ENCODE measurements at places on chromosomes 1 and 21.

GRCh38 chr1:222979561-222979960 lies 163.5 kb downstream of the TLR5 start:
- no peak for DNase-seq

DNA sequence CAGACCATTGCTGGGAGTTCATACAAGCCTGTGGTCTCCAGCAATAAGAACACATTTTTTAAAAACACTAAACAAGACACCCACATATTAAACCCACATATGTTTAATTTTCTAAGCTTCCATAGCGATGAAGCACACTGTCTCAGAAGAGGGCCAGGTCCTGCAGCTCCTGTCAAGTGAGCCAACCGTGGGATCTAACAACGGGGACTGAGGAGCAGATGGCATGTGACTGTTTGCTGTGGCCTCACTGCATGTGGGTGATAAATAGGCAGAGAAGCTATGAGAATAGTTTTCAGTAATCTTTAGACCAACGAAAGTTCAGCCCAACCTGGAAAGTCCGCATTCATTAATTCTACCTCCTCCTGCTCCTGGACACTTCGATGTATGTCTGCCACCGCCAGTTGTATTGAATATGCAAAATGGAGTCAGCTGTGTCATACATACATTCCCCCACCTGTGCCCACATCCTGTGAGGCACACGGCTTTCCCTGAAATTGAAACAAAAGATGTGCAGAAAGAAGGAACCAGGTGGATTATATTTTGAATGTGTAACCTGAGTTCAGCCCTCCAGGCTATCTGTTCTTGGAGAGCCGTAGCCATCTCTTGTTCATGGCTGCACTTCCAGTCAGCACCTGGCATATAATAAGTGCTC lies 88.2 kb downstream of the MIS18A start:
- no peak for DNase-seq

DNA sequence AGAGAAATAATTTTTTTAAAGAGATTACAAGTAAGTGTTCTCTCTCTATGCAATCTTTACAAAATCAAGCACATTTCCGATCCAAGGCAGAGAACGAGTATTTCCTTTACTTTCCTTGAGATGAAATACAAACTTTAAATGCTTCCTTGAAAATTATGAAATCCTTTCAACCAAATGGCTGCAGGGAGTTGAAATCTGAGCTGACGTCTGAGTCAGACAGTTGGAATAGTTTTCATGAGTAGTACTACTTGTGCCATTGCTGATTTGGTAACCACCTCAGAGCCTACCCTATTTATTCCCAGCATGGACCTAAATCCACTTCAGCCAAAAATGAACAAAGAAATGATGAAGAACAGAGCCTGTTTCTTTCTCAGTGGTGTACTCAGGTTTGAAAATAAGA lies 183.6 kb downstream of the GIPC2 start:
- DNase-seq = no peak

DNA sequence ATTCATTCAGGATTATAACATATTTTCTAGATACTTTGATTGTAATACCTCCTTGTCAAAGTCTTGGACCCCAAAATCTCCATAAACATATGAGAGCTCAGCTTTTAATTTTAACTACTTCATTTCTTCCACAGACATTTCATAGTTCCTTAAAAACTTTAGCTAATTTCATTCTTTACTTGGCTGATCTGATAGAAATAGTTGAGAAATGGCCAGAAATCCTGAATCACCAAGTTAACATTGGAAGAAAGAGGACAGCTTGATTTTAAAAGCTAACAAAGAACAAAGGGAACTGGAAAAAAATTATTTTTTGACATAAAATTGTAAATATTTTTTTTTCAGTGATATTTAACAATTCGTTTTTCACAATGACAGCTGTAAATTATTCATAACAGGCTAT lies 216.5 kb downstream of the NTNG1 start:
- DNase-seq = no peak

- no peak for DNase-seq
These were observed 8.1 kb upstream of the CENPL start for GRCh38 chr1:173832748-173833147.

DNA sequence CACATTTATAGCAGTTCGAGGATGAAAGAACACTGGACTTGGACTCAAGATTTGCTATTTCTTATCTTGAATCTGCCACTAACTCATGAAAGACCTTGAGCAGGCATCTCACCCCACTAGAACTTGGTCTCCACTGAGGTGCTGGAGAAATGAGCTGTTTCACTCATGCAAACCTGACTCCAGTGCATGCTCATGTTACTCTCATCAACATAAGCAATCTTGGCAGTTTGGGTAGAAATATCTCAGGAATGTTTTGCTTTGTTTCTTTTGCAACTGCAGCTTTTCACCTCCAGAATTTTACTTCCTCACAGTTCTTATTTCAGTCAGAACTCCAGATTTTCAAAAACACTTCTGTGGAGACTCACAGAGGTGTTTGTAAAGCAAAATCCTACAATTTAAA lies 46.2 kb upstream of the DAB1 start:
- no peak for DNase-seq

DNA sequence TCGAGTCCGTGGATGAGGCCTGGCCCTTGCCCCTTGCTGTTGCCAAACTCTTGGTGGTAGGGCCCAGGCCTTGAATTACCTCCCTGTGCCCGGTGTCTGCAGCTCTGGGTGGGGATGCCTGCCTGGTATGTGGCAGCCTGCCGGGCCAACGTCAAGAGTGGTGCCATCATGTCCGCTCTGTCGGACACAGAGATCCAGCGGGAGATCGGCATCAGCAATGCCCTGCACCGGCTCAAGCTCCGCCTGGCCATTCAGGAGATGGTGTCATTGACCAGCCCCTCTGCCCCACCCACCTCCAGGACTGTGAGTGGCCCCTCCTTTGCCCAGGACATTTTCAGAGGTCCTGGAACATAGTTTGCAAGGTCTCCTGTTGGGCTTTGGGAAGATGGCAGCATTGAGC lies 25.7 kb downstream of the MYOG start:
- no peak for DNase-seq

GRCh38 chr21:43676391-43676790 lies 17.0 kb downstream of the RRP1B start:
- DNase-seq = no peak

DNA sequence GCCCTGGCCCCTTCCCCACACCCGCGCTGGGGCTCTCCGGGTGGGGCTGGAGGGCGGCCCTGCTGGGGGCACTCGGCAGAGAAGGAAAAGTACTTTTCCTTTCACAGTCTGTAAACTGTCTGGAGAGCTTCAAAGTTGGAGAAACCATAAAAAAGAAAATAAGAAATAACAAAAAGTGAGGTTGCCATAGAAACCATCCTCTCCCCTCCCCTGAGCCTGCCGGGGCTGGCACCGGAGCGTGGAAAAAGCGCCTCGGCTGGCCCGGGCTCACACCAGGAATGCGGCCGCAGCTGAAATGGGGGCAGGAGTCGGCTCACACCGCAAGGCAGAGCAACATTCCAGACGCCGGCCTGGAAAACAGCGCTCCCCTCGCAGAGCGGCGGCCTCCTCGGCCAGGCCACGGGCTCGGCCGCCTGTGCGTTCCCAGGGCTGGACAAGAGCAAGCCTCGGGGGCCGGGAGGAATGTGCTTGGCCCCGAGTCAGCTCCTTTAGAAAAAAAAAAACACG lies 69.2 kb downstream of the MORN1 start:
- DNase-seq = no peak

DNA sequence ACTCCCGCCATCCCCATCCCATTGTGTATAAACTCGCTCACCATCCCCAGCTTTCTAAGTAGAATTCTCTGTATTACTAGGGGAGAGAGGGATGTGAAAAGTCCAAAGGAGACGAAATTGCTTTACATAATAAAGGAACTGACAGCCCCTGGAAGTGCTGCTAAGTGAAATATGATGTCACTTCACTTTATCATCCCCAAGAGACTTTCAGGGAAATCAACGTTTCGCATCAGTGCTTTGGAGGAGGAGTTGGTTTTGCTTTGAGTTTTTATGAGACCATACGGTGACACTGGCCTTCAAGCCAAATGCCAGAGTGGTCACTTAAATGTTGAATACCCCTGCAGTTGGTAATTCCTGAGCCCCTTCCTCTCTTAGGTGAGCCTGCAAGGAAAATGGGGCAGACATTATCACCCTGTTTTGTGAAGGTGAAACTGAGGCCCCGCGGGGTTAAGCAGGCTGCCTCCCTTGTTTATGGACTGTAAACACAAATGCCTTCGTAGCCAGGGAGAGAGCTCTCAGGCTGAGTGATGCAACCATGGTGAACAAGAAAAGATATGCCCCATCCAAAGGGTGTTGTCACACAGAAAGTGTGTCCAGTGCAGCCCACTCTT lies 58.4 kb upstream of the KAZN start:
- no peak for DNase-seq

DNA sequence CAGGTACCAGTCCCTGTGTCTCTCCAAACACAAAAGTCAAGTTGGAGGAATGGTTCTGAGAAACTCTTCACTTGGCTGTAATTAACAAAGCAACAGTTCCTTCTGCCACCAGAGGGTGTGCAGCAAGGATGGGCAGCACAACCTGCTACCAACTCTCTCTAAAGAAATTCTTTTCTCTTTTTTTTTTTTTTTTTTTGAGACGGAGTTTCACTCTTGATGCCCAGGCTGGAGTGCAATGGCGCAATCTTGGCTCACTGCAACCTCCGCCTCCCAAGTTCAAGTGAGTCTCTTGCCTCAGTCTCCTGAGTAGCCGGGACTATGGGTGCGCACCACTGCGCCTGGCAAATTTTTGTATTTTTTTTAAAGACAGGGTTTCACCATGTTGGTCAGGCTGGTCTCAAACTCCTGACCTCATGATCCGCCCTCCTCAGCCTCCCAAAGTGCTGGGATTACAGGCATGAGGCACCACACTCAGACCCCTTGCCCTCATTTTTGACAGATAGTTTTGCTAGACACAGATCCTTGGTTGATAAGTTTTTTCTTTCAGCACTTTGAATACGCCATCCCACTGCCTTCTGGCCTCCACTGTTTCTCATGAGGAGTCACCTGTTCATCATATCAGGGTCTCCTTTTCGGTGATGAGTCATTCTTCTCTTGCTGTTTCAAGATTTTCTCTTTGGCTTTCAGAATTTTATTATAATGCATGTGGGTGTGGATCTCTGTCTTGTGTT lies 12.1 kb upstream of the DEGS1 start:
- peak; percentile 60 for DNase-seq

DNA sequence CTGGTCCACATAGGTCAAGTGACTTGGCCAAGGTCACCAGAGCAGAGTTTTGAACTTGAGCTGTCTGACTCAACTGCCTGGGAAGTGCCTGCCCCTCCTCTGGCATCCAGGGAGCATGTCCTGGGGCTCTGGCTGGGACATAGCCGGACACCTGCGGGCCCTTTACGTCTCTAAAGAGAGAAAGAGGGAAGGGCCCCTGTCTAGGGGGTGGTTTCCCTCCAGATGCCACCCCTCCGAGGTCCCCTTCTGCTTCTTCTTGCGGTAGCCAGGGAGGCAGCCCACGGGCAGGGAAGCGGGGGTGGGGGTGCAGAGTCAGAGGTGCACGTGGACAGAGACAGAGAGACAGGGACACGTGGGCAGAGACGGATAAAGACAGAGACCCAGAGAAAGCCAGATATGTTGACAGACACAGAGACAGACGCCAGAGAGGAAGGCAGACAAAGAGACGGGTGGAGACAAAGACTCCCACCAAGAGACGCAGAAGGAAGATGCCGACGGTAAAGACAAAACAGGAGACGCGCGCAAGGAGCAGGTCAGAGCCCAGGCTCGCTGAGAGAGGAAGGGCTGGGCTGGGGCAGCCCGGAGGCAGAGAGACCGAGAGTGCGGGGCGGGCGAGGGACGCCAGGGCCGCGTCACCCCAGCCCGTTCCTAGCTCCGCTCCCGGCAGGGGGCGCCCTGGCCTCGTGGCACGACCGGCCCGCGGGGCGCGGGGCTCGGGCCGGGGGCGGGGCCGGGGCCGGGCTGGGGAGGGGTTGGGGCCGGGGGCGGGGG lies 458 bp upstream of the ALPL start:
- peak; percentile 51 for DNase-seq

GRCh38 chr21:41677671-41678015 lies 89.2 kb downstream of the RIPK4 start:
- DNase-seq = no peak

GRCh38 chr21:39016740-39017315 lies 166.4 kb downstream of the PSMG1 start:
- peak; percentile 7 for DNase-seq

- DNase-seq = no peak
These were observed 98.5 kb upstream of the CTTNBP2NL start for GRCh38 chr1:112297536-112297935.

DNA sequence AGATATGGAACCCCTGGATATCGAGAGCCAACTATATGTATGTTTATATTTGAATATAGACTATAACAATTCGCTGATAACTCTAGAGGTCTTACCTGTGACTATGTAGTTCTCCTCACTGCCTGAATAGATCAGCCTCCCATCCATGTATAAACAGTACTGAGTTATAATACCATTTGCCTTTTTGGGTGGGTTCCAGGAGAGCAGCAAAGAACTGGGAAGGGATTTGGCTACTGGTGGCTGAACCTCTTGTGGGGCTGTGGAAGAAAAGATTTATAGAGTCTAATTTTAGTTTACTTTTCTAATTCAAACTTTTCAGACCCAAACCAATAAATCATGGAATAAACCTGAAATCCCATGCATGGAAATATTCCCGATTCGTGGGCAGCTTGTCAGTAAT lies 376.9 kb downstream of the USH2A start:
- no peak for DNase-seq

DNA sequence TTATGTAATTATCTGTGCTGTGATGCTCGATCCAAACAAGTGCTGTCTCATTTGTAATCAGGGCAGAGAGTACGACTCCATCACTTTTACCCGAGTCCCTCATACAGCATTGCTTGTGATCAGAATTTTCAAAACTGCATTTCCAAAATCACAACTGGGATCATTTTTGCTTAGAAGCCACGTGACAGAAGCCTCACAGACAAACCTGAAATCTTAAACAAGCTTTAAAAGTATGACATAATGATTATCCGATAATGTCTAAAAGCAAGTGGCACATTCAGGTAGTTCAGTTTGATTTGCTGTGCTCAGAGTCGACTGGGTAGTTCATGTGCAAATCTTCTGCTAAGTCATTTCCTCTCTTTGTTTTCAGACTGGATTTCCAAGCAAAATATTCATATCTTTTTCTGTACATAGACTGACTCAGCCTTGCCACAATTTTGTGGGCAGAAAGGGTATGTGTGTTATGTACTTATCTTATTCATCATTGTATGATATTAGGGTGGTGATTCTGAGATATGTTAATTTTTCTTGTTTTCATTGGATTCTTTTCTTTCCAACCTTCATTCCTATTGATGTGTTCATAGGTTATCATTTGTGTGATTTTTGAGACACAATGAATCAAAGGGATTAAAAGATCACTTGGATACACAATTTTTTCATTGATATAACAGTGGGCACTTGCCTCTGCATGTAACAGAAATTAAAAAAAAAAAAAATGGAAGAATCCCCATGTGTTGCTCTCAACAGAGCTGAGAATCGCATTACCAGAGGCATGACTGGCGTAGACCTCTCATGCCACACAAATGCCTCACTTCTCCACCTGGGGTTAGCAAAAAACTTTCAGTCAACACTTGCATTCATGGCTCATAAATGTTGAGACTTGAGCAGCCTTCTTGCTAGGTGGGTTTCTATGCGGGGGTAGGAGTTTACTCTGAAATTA lies 355.7 kb downstream of the LTN1 start:
- DNase-seq = no peak

All from CD4-positive, alpha-beta T cell treated with Interleukin-12 subunit alpha and Interleukin-12 subunit beta, for 1 hour (primary cell).